Type B pancreatic cell (in vitro differentiated cells): ENCODE measurements at places on chromosomes 7 and 10. TPM values are rescaled to one million over a fixed set of nuclear protein-coding genes. Genes with fewer than 3 reads are reported as not detected.

ECHDC3 gene
- total RNA-seq: 4.0 and 6.1 TPM in 2 replicates

PLEKHS1 gene
- 0.12 and 0.45 TPM in 2 replicates for total RNA-seq

CRYGN gene
- total RNA-seq: 0.67 and 1.3 TPM in 2 replicates

ZNF804B gene
- total RNA-seq: 0.07 TPM in 1 of 2 replicates, not detected in the other

SMURF1 gene
- 22.1 and 31.3 TPM in 2 replicates for total RNA-seq

UCN3 gene
- 1.2 and 3.4 TPM in 2 replicates for total RNA-seq

GIMAP4 gene
- not detected in 2 replicates for total RNA-seq

LRRN3 gene
- 4.9 and 12.9 TPM in 2 replicates for total RNA-seq

PARG gene
- 39.1 and 40.8 TPM in 2 replicates for total RNA-seq

SEMA3A gene
- total RNA-seq: 28.2 and 77.1 TPM in 2 replicates
